NCI-H460 (cell line): ENCODE measurements at places on chromosomes 16 and 17. TPM values are rescaled to one million over a fixed set of nuclear protein-coding genes. Genes with fewer than 3 reads are reported as not detected.

The KRT9 gene
- not detected in 2 replicates for total RNA-seq

The CCR7 gene
- total RNA-seq, result not detected in 2 replicates

The DNAH3 gene
- 0.14 and 0.37 TPM in 2 replicates for total RNA-seq

The PRSS33 gene
- total RNA-seq, result not detected in 2 replicates

The CETP gene
- 0.07 TPM in 1 of 2 replicates, not detected in the other for total RNA-seq

The ZNF500 gene
- 6.2 and 7.0 TPM in 2 replicates for total RNA-seq

The XPO6 gene
- total RNA-seq, result 98.1 and 110 TPM in 2 replicates

- DNase-seq, result no peak
Observed at GRCh38 chr16:24721830-24722238, 7.6 kb upstream of the TNRC6A start.

- DNase-seq, result no peak
Observed at GRCh38 chr16:19127674-19128131, 13.9 kb downstream of the ITPRIPL2 start.

GRCh38 chr17:56824503-56824902, 9.2 kb downstream of the C17orf67 start:
- no peak for DNase-seq

GRCh38 chr16:50604610-50605009, 56.4 kb downstream of the NKD1 start:
- no peak for DNase-seq

GRCh38 chr16:9422762-9423513, 331.5 kb downstream of the HAPSTR1 start:
- DNase-seq, result no peak

DNA sequence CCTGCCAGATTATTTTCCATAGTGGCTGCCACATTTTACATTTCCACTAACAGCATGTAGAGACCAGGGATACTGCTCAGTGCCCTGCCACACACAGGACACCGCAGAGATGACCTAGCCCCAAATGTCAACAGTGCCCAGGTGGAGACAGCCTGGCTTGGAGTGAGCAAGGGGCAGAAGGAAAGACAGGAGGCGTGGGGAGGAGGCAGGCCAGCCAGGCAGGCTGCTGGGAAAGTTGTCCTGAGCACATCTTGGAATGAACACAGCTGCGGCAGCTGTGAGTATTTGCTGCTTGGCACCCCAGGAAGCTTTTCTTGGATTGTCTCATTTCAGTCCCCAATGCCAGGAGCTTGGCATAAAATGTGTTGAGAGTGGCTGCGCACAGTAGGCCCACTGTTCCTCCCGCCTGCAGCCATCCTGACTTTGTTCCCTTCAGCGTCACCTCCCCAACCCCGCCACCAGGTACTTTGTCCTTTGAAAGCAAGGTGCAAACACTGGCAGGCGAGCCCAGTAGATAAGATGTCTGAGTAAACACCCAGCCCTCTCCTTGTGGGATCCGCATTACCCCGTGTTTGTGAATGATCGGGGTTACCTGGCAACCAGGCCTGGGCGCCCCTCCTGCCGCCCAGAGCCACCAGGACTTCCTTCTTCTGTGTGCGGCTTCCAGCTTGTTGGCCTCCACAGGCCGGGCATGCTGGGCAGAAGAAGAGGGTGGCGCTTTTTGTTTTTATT, 114.0 kb downstream of the CMIP start:
- DNase-seq, result no peak

- no peak for DNase-seq
Observed at GRCh38 chr17:8153525-8153956, 1.3 kb upstream of the PER1 start.

DNA sequence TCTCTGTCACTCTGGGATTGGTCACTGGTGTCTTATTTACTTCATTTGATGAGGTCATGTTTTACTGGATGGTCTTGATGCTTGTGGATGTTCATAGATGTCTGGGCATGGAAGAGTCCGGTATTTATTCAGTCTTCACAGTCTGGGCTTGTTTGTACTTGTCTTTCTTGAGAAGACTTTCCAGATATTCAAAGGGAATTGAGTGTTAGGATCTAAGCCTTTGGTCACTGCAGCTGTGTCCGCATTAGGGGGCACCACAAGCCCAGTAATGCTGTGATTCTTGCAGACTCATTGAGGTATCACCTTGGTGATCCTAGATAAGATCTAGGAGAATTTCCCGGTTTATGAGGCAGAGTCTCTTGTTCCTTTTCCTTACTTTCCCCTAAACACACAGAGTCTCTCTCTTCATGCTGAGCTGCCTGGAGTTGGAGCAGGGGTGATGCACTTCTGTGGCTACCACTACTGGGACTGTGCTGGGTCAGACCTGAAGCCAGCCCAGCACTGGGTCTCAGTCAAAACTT, 214.7 kb downstream of the SPECC1 start:
- DNase-seq, result no peak

DNA sequence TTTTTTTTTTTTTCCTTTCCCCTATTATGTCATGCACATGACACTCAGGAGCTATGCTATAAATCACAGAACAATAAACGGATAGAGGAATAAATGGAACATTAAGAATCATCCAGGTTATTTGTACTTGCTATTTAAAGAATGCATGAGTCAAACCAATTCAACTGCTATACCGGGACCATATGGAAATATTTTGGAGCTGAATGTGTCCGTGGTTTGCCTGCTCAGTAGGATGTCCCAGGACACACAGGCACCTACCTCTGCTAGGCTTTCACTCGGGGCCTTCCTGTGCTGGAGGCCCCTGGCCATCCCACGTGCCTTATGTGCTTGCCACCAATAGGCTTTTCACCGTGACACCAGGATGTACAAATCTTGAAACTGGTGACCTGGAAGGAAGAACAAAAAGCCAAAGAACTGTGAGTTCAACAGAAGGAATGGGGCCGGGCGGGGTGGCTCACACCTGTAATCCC, 15.3 kb upstream of the SEC14L1 start:
- no peak for DNase-seq

- DNase-seq, result peak; percentile 61
Observed at GRCh38 chr17:69523244-69523861, 108.9 kb downstream of the MAP2K6 start.

GRCh38 chr16:86625821-86626220, 47.5 kb downstream of the FOXL1 start:
- DNase-seq, result no peak
